ENCODE measurements at places on chromosomes 3 and 15.

GRCh38 chr3:99418709-99419108 is 219.7 kb upstream of the COL8A1 start:
- DNase-seq = no peak

GRCh38 chr3:138862531-138862923 is 27.8 kb upstream of the PIK3CB start:
- no peak for DNase-seq

DNA sequence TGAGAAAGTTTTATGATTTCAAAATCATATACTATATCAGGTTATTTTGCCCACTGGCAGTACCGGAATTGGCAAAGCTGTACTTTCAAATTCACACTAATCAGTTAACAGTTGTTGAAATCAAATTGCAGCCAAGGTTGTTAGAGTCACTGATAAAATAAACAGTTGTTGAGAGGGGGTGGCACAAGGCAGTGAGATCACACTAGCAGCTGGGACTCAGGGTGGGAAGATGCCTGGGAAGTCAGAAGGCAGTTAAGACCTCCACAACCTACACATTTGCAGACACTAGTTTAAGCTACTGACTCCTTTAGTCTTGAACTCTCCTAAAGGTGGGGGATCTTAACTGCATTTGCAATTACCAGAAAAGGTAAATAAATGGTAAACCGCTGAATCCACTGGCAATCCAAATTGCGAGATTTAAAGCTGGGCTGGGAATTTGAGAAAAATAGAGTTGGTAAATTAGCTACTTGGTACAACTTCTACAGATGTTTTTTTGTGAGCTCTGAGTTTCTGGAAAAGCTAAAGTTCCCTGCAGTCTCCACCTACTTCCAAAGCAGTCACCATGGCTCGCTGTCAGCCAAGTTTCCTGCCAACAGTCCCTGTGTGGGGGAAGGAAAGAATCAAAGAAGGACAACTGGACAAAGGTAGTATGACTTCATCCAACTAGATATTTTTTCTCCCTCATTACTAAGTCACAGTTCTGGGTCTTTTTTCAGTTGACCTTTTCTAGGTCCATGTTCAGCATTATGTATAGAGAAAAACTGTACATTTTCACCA is 105.7 kb downstream of the ZNF385D start:
- DNase-seq = no peak

DNA sequence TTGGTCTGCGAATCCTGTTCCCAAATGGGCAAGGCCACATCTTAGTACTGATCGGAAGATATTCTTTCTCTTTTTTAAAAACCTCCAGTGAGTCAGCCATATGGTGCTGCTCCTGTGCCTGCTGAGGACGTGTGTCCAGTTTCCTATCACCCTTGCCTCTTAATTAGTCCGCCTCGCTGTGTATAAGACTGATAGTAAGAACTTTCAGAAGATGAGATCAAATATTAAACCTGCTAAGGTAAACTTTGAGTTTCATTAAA is 612 bp downstream of the UBA5 start:
- DNase-seq = no peak

DNA sequence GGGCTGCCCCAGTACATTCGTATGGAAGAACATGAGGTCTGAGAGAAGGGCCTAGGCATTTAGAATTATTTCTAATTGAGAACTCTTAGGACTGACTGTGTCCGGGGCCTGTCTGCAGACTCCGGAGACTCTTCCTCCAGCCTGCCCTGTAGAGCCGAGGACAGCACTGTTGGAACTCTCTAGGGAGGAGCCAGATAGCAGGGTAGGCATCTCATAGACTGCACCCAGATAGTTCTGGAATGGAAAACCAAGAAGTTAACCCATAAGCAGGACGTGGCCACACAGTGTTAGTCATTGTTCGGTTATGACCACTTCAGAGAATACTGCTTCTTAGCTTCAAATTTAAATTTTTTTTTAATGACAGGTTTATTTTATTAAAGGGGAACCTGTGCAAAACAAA is 59.5 kb downstream of the SNRK start:
- no peak for DNase-seq

- no peak for DNase-seq
Measured at GRCh38 chr15:87362531-87362930, 894.0 kb downstream of the NTRK3 start.

GRCh38 chr3:144687862-144688261 is 716.2 kb downstream of the DIPK2A start:
- DNase-seq = no peak

DNA sequence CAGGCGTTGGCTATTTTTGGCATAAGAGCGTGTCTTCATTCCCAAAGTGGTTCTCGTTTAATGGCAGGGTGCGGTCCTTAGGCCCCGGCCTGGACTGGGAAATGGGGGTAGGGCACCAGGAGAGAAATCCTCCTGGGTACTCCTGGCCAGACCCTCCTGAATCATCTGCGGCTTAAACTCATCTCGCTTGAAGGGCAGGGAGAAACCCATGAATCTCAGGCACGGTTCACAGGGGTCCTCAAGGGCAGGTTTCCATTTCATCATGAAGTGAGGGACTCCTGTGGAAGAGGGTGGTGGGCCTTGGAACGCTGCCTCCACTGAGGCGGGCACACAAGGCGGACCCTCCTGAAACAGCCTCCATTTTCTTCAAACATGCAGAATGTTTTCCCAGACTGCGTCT is 48.4 kb downstream of the KLF13 start:
- DNase-seq = no peak

DNA sequence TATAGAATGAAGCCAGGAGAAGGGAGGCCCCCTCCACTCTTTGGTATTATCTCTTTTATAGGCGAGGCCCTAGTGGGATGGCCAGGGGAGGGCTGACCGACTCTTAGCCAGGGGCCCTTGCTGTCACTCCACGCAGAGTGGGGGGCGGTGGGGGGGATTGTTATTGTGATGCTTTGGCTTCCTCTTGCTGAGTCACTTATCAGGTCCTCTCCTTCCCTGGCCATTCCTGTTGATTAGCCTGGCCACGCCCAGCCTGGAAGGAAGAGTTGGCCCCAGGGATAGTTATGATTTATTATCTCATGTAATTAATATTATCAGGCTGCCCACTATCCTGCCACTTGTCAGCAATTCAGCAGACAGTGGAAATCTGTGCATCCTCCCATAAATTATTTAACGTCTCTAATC is 25.5 kb upstream of the SKOR1 start:
- DNase-seq = no peak

GRCh38 chr3:15998911-15999310 is 175.6 kb upstream of the GALNT15 start:
- DNase-seq = no peak

DNA sequence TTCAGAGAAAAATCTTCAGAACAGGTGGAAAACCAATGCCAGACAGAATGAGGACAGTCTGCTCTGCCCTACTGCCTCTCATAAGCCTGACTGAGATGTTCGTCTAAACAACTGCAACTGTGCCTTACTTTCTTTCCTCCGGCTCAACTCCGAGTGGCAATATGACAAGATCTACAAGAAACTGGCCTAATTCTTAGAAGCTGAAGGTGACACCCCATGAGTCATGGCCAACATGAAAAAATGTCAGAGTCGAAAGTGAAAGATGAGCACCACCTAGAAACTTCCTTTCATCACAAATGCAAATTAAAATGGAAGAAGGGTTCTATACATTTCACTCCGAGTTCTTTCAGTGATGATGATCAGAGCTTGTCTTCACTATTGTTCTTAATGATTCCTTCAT is 12.9 kb downstream of the PCYT1A start:
- DNase-seq = no peak

GRCh38 chr15:58047149-58047548 is 18.4 kb downstream of the ALDH1A2 start:
- no peak for DNase-seq

DNA sequence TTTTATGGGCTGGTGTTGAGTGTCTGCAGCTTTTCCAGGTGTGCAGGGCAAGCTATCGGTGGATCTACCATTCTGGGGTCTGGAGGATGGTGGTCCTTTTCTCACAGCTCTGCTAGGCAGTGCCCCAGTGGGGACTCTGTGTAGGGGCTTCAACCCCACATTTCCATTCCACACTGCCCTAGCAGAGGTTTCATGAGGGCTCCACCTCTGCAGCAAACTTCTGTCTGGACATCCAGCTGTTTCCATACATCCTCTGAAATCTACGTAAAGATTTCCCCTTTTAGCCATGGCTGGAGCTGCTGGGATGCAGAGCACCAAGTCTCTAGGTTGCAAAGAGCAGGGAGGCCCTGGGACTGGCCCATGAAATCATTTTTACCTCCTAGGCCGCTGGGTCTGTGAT is 11.6 kb downstream of the RFX7 start:
- DNase-seq = no peak

GRCh38 chr15:31013863-31014607 is 22.6 kb upstream of the MTMR10 start:
- DNase-seq = no peak

DNA sequence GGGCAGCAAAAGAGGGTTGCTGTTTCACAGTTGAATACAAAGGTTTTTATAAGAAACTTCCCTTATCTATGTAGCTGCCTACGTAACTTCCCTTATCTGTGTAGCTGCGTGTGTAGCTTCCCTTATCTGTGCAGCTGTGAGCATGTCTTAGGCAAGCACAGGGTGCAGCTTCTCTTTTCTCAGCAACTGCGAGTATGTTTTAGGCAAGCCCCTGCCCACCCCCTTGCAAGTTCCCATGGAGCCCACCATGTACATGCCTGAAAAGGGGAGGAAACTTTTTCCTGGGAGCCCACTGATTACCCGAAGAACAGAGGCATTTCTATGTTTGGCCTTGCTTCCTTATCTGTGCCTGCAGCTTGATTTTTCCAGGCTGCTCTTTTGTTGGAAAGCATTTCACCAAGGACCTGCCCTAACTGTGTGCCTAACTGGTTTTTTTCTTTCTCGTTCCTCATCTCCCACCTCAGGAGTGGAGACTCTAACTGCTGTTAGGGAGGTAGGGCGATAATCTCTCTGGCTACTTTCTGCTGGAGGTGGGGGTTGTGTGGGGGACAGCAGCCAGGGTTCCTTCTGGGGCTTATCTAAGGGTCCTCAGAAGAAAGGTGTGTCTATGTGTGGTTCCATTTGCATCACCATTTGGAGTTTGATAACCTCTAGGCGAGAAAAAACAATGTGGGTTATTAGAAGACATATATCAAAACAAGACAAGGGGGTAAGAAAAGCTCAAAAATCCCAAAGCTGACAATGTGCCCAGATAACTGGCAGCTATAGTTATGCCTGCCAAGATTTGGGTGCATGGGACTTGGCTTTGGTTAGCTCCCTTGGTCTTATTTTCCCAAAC is 26.0 kb downstream of the SORD start:
- DNase-seq = no peak

GRCh38 chr3:112818289-112818688 is 28.4 kb downstream of the CD200R1L start:
- DNase-seq = no peak

GRCh38 chr3:70386043-70386442 is 73.6 kb upstream of the MDFIC2 start:
- no peak for DNase-seq

GRCh38 chr3:126441256-126441880 is 34.3 kb downstream of the ZXDC start:
- no peak for DNase-seq

GRCh38 chr3:144200004-144200403 is 228.4 kb downstream of the DIPK2A start:
- DNase-seq = no peak

DNA sequence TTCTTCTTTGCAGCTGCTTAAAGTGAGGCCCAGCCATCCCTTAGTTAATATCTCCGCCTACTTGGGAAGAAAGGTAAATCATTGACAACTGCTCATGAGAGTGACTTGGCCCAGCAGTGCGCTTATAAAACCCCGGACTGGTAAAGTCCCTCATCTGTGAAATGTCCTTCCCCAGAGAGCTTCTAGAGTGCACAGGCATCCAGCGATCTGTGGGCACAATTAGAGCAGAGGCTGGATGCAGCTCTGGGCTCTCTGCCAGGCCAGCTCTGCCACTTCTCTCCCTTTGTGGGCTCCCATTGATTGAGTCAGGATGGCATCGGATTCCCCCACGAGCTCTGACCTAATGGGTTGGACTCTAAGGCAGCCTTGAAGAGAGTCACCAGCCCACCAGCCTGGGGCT is 219.0 kb upstream of the LINGO1 start:
- no peak for DNase-seq

GRCh38 chr3:154334973-154335420 is 10.7 kb upstream of the DHX36 start:
- no peak for DNase-seq

GRCh38 chr15:26981492-26981891 is 10.5 kb downstream of the GABRG3 start:
- DNase-seq = no peak

DNA sequence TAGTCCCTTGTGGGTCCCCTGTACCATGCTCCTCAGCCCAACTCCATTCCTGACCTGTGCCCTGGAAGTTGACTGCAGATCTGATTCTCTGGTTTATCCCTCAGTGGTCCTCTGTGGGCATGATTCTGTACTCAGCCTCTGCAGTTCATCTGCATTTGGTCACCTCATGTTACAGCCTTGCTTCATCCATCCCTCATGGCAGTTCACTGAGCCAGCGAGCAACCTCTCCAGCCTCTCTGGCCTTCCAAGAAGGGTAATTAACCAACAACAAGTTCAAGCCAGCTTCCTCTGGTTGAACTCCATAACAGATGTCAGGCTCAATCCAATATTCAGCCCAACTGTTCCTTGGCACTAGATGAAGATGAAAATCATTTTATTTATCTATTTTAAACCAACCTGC is 509.5 kb downstream of the NTRK3 start:
- DNase-seq = no peak

DNA sequence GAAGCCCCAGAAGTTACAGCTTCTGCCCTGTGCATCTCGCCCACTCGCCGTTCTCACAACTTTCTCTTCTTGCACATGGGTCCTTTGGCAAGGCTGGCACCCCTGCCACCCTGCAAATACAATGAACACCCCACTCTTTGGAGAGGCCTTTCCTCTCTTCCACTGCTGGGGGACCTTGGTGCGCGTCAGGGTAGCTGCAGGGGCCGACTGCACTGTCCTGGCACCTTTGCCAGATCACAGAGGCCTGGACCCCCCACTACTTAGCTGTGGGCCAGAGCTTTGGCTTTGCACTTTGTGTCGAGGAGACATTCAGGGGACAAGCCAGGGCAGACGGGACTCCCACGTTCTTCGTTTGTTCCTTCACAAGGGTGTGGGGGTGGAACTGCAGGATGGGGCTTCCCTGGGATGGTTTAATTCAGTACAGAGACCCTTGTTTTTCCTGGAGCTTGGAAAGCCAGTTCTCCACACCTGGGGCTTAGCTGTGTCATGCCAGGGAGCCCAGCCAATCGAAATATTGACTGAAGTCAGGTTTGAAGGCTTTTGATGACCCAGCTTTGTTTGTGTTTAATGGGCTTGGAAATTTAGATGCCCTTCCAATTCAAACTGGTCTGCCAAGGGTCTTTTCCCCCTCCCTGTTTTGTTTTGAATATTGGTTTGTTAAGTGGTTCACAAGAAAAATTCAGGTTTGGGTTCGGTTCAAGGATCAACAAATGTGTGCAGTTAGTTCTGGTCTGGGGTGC is 256.1 kb upstream of the TLE3 start:
- no peak for DNase-seq
